ENCODE measurements at places on chromosomes 5 and 9. TPM values are rescaled to one million over a fixed set of nuclear protein-coding genes. Genes with fewer than 3 reads are reported as not detected.

DNA sequence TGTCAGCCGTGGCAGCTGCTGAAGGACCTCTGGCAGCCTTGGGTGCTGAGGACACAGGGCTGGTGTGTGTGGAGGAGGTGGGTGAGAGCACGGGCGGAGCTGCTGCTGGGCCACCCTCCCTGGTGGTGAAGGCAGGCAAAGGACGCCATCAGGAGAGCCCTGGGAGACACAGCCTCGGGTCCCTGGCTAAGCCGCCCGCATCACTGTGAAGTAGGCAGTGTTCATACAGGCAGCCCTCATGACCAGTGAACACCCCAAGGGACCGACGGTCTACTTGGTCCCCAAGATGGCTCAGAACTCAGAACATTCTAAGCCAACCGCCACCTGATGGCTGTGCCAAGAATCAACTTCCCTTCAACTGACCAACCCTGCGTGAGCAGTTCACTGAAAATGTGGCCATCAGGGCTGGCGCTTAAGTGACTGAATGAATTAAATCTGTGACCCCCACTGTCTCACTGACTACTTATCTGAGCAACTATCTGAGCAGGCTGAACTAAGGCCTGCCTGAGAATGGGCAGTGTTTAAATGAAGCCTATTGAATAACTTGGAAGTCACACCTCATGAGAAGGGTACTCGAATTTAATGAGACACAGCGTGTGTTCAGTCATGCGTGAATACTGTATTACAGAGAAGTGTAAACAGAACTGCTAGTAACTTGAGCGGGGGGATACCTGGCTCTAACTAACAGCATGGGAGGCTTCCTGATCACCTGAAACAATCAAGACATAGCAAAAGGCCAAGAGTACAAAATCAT, 54.7 kb upstream of the SIMC1 start:
- peak; percentile 96 for DNase-seq

Gene TICAM2
- polyA plus RNA-seq: 2.0 TPM

GRCh38 chr5:52950686-52951085, 38.5 kb upstream of the ITGA2 start:
- DNase-seq: no peak

Gene GADD45G
- 48.4 TPM for polyA plus RNA-seq

- peak; percentile 80 for DNase-seq
Observed at GRCh38 chr5:58922461-58923171, 339.7 kb downstream of the RAB3C start.

Gene BTNL8
- 1.2 TPM for polyA plus RNA-seq

DNA sequence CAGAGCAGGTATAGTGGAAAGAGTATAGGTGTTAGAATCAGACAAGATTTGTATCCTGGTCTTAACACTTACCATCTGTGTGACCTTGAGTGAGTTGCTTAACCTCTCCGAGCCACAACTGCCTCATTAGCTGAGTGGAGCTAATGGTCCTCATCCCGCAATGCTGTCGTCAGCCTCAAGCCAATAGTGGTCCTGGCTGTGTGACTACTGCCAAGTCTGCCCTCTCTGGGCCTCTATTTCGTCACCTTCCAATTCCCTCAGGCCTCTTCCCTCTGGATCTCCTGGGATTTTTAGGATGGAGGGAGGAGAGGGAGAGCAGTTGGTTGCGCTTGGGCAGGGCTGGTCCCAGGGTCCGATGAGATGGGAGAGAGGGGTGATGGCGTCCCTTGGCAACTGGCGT, 41.6 kb downstream of the STOM start:
- DNase-seq: no peak

GRCh38 chr5:79193643-79194042, 42.3 kb upstream of the JMY start:
- no peak for DNase-seq

- no peak for DNase-seq
Observed at GRCh38 chr9:114524247-114524681, 19.0 kb upstream of the WHRN start.

DNA sequence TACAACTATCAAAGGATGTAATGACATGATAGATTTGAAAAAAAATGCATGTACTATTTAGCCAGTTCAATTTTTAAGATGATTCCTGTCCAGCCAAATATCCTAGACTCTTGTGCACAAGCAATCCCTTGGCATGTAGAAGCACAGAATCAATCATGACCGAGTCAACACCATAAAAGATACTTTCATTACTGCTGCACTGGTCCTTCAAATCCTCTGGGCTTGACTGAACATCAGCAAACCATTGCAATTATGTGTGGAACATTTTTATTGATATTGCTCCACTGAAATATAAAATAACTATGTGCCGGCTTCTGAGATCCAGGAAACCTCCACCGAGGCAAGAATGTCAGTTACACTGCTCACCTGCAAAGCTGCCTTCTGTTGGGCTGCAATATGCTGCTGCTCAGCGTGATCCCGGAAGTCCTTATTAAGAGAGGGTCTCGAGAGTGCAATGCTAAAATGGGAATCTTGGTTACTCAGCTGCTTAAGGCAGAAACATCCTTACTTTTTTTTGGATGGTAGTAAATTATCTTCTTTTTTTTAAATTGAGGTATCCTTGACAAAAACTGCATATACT, 28.7 kb downstream of the INIP start:
- no peak for DNase-seq

Gene IL11RA
- 17.7 TPM for polyA plus RNA-seq

Gene PRR16
- polyA plus RNA-seq: 2.4 TPM

GRCh38 chr5:92552206-92553160, 1028.5 kb downstream of the NR2F1-AS1 start:
- no peak for DNase-seq

DNA sequence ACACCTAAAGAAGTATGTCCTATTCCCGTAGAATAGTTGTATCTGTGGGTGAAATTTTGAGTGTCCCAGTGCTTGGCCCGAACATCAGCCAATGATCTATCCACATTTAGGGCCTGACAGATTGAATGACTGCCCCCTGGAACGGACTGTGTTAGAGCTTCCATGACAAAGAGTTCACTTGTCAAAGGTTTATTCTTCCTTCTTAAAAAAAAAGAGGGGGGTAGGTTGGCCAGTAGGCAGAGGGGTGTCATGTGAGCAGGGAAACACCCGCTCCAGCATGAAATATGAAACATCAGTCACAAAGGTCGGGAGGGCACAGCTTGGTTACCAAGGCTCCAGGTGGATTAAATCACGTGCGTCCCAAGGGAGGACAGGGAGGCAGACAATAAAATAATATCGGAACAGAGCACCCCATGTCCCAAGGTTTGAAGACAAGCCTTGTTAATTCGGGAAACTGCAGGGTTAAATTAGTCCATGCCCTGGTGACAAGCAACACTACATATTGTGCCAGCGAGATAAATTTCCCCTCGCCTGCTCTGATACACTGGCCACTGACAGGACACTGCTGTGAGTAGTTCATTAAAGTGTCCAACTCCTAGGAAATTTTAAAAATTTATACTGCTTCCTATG, 401.2 kb downstream of the IRX1 start:
- peak; percentile 62 for DNase-seq

GRCh38 chr5:101102506-101102905, 199.4 kb upstream of the ST8SIA4 start:
- DNase-seq: no peak

Gene CHSY3
- 0.13 TPM for polyA plus RNA-seq

DNA sequence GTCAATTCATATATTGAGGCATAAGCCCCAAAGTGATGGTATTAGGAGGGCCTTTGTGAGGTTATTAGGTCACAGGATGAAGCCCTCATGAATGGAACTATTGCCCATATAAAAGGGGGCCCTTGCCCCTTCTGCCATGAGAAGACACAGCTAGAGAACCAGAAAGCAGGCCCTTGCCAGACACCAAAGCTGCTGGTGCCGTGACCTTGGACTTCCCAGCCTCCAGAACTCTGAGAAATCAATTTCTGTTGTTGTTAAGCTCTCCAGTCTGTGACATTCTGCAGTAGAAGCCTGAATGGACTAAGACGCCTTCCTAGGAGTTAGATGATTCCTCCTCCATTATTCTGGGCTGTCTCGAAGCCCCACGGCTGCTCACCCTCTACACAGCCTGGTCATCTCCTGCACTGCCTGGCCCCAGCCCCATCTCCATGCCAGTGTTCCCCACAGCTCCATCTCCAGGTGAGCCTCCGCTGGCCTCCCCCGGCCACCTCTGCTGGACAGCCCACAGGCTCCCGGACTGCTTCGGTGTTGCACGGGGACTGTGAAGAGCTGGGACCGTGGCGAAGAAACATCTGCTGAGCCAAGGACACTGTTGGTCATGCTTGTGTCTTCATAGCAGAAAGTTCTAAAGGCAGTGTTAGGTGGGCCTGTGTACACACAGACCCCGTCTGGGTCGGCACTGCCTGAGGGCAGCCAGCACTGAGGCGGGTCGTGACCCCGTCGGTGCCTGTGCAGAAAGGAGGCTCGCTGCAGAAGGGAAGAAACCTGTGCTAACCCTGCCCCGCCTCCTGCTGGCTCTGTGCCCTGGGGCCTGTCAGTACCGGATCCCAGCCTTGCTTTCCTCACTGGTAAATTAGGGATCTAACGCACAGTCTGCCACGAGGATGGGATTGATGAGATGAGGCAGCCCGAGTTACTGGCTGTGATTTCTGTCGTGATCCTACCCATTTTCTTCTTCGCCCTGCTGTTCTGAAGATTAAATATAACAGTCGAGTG, 55.1 kb upstream of the CNOT6 start:
- no peak for DNase-seq

DNA sequence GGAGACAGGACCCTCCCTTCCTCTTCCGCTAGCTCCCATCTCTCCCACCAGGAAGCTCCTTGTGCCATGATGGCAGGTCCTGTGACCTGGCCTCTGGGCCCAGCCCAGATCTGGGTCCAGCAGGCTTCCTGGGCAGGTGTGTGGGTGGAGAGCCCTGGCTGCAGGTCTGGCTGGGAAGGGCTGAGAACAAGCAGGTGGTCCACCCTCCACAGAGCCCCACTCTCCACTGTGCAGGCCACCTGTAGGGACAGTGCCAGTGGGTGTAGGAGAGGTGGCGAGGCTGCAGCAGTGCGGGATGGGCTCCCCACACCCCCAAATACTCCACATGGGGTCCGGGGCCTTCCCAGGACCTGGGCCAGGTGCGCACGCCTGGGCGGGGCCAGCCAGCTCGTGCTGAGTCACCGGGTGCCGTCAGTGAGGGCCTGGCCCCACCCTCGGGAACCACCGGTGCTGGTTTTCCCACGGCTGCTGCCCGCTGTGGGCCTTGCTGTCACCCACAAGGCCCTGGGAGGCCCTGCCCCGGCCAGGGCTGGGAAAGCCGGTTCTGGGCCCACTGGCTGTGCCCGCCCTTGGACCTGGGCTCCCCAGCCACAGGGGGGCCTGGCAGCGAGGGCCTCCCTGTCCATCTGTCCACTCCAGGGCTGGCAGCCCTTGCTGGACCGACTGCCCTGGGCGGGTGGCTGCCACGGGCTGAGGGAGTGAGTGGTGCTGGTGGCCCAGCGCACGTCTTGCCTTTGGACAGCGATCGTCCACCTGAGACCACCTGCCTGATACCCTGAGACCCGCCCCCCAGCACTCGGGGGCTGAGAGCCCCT, 9.3 kb upstream of the NRARP start:
- no peak for DNase-seq

GRCh38 chr9:6029604-6030274, 14.3 kb upstream of the RANBP6 start:
- DNase-seq: no peak

Gene PCDHGA7
- polyA plus RNA-seq: 0.49 TPM

Gene PCDHGA2
- 0.73 TPM for polyA plus RNA-seq

DNA sequence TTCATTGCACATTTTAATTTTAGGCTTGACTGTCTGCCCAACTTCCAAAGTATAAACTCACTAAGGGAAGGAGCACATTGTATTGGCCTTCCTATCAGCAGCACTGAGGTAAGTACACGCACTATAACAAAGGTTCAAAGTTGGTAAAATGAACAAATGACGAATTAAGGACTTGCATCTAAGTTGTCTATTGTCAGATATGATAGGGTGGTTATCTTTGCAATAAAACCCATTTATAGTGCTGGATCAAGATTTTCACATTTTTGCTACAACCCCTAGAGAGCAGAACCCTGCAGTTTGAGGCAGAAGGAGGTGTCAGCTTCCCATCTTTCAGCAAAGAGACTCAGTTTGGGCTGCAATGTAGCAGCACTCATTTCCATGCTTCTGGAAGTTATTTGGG, 5.1 kb downstream of the HOMER1 start:
- no peak for DNase-seq

- no peak for DNase-seq
Observed at GRCh38 chr9:120654272-120654671, 60.0 kb downstream of the MEGF9 start.

Data from kidney (tissue), 22 donors.